ENCODE measurements at places on chromosomes 3 and 15.

- DNase-seq: no peak
Measured at GRCh38 chr15:80242802-80243201, 9.2 kb downstream of the CTXND1 start.

- DNase-seq: no peak
Measured at GRCh38 chr15:61038910-61039309, 190.2 kb downstream of the RORA start.

- no peak for DNase-seq
Measured at GRCh38 chr3:126490619-126491018, 14.9 kb upstream of the ZXDC start.

DNA sequence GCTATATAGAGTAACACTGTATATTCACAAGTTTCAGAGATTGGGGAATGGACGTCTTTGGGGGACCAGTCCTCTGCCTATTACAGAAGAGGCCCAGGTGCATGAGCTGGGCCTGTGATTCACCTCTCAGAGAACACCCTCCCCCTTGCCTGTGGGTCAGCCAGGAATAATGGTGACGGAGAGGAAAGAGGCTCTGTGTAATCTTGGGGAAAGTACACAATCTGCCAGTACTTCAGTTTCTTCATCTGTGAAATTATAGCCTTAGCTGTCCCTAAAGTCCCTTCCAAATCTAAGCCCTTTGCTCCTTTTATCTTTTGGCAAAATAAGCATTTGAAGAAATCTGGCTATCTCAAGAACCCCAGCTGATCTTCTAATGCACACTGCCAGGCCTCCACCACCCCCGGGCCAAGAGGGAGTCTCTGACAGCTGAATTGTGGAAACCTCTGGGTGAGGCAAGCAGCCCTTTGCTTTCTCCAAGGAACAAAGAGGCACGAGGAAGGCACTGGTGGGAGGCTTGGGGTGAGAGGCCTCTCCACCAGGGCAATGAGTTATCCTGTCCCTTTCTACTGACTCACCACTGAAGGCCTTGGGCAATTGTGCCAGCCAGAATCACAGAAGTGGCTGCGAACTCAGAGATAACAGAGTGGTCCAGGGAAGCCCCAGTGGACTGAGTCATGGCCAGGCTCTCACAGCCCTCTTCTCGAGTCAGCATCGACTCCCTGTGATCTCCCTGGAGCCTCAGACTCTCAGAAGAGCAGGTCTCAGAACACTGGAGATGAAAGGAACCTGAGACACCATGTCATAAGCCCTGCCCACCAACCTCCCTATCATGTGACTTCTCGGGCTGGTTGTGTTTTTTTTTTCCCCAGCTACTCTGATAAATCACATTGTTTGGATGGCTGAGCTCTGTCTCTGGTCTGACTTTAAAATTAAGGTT is 31.8 kb downstream of the CCNL1 start:
- peak; percentile 26 for DNase-seq

DNA sequence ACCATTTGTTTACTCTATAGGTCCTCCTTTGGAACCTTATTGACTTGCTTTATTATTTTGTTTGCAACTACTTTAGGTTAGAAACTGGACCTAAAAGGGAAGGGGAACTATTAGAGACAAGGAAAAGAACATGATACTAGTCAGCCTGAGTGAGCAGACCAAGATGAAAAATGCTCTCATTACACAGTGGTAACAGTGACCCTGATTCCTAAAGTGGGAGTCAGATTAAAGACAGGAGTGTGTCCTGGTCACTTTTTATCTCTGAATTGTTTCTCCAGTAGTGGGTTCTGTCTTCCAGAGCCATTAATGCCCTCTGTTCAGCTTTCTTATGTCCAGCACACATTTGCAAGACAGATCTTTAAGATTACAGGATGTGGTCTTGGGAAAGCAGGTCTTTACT is 124.1 kb downstream of the TMEM108 start:
- no peak for DNase-seq

DNA sequence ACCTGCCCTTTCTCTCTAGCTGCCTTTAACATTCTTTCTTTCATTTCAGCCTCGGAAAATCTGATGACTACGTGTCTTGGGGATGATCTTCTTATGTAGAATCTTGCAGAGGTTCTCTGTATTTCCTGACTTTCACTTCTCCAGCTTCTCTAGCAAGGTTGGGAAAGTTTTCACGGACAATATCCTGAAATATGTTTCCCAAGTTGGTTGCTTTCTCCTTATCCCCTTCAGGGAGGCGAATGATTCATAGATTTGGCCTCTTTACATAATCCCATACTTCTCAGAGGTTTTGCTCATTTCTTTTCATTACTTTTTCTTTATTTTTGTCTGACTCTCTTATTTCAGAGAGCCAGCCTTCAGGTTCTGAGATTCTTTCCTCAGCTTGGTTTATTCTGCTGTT is 62.1 kb upstream of the CCDC54 start:
- DNase-seq: no peak

- no peak for DNase-seq
Measured at GRCh38 chr15:37100966-37101215, 542 bp upstream of the MEIS2 start.

DNA sequence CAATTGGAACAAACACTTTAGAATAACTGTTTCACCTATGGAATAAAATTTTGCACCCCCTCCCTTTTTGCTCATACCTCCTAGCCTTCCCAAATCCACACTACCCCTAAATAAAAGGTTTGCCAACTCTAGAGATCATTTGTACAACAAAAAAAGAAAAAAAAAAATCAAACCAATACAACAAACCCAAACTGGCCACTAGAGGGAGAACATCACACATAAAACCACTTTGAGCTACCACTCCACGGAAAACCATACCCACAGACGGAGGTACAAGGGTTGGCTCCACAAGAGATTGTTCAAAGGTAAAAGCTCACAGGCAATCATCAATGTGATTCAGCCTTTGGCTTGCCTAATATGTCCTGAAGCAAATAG is 47.6 kb downstream of the SETMAR start:
- peak; percentile 1 for DNase-seq

GRCh38 chr3:104472221-104472620 is 894.5 kb upstream of the ALCAM start:
- no peak for DNase-seq

GRCh38 chr3:125967156-125967555 is 1.8 kb upstream of the ROPN1B start:
- no peak for DNase-seq

DNA sequence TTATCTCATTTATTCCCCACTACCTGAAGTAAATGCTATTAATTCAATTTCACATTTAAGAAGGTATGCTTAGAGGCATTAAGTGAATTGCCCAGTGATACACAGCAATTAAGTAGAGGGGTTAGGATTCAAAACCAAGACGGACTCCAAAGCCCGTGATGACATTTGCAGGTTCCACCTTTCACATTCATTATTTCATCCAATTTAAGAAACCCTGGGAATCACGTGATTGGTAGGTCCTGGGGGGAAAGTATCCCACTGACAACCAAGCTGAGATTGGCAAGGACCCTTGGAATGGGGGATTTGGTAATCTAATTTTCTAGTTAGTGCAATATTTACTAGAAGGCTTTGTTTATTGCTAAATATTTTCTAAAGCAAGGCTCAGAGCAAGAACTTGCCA is 1.8 kb downstream of the POMGNT2 start:
- DNase-seq: no peak

DNA sequence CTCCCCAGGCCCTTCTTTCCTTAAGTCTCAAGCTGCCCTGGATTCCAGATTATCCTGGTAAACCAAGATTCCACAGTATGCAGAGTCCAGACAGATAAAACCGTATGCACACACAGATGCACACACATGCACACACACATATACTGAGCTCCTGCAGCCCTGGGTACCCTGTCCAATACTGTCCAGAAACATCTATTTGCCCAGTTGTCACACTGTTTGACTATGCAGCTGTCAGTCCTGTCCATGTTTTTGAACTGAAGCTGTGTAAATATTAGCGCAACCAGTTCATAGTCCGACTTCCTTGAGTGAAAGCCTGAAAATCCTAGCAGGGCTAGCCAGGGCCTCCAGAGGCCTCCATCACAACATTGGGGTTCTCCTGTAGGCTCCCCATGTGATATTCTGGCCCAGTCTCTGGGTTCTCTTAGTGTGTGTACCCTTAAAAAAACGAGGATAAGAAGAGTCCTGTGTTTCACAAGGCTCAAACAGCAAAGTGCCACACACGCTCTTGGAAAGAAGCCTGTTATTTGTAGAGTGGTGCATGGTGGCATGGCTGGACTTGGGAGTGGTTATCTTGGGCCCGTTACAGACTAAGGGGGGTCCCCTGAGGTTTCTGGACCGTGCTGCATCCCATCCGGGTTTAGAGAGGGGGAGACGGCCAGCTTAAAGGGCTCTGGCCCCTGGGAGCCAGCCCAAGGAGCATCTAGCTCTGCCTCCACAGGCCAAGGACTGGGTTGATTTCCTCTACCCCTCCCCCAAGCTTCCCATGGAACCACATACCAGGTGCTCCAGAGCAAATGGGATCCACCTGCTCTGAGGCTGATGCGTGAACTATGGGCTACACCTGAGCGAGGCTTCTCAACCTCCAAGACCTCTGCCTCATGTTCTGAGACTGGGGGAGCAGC is 108.3 kb downstream of the IQSEC1 start:
- DNase-seq: no peak

GRCh38 chr3:30795176-30795575 is 99.3 kb downstream of the GADL1 start:
- no peak for DNase-seq

- no peak for DNase-seq
Measured at GRCh38 chr15:50783411-50783810, 17.9 kb upstream of the SPPL2A start.

DNA sequence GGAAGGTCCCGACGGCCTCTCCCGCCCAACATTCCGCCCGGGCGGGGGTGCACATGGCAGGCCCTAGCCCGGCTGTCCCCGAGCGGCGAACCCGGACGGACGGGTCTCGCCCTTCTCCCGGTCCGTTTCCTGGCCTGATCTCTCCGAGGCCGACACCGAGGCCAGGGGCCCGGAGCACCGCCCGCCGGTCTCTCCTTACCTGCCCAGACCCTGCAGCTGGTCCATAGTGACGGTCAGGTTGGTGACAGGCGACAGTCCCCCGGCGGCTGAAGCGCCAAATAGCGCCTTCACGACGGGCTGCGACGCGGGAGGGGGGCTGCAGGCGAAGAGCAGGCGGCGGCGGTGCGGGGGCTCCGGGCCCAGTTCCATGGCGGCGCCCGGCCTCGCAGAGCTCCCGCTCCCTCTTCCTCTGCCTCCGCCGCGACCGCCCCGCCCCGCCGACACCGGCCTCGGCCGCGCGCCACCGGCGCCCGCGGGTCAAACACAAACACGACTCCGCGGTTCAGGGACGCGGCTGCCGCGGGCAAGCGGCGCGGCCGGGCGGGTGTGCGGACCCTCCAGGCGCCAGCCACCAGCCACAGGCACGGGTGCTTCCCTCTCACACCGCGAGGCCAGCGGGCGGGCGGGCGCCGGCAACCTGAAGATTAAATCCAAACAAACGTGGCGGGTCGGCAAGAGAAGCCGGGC is 495 bp downstream of the CDC25A start:
- DNase-seq: no peak

DNA sequence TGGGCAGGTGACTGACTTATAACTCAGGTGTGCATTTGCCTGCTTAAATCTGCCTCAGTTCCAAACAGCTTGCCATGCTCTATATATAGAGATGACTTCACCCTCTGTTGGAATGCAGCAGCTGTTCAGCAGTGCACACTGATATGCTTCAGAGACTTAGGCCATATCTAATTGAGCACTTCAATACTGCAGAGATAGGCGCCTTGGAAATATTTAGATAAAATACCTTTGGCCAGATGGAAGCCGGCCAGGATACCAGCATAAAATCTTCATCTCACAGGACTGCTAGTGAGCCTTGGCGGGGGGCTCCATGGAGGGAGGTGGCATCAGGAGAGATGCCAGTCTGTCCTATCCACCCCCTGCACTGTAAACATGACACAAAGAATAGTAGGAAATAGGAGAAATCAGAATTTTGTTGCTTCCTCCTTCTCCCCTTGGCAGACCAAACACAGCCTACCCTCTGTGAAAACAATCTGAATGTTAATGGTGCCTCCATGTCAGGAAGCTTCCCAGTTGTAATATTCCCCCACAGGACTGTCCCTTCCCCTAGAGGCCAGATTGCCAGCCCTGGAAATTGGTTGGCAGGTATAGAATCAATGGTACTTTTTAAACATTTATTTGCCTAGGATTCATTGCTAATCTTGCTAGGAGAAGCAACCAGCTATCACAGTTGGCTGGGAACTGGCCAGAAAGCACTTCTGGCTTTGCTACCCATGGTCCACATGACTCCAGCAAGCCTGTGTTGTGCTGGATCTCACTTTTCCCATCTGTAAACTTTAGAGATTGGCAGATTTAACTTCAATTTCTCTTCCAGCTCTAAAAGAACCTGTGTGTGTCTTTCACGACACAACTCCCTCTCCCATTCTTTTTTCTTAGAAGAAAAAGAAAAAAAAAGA is 215.5 kb upstream of the KCNMB2 start:
- DNase-seq: no peak

DNA sequence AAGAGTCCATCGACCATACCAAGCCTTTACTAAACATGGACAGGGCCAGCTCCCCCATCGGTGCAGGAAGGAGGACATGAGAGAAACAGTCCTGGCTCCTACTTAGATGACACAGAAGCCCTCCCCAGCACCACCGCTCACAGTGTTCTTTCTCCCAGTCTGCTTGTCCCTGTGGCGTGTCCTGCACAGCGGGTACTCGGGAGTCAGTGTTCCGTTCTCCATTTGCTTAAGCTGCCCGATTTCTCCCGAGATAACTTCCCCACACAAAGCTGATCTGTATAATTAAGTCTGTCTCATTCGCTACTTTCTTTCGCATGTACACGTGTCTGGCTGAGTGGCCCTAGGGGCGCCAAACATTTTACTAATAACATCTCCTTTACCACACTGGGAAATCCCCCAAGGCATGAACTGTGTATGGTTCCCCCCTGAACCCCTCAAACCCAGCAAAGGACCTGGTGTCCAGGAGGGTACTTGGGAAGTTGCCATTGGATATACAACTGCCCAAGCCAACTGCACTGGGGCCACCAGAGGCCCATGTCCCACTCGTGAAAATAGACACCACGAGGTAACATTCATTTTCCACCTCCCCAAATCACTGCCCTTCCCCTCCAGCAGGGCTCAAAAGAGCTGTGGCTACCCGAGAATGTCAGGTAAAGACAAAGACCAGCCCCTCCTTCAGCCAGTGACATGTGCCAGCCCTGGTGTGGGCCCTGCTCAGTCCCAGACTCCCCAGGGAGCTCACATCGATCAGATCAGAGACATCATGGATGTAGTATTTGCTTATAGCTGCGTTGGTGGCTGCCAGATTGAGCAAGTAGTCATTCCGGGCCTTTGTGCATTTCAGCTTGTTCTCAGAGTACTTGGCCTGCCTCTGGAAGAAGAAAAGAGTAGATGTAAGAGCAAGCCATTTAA is 96.5 kb upstream of the RAD18 start:
- no peak for DNase-seq

- no peak for DNase-seq
Measured at GRCh38 chr3:181298421-181298820, 308.9 kb upstream of the DNAJC19 start.

- no peak for DNase-seq
Measured at GRCh38 chr3:21259896-21260295, 491.1 kb downstream of the ZNF385D start.

GRCh38 chr3:150436161-150436560 is 28.1 kb downstream of the TSC22D2 start:
- no peak for DNase-seq

- DNase-seq: peak; percentile 46
Measured at GRCh38 chr3:52444860-52445793, at the start of gene SEMA3G. SEMA3G (minus strand) TSS chr3:52445103; CDS start chr3:52445027, 76 bp downstream.
